NCI-H1417 (cell line): ENCODE measurements at places on chromosomes 2 and 18.

DNA sequence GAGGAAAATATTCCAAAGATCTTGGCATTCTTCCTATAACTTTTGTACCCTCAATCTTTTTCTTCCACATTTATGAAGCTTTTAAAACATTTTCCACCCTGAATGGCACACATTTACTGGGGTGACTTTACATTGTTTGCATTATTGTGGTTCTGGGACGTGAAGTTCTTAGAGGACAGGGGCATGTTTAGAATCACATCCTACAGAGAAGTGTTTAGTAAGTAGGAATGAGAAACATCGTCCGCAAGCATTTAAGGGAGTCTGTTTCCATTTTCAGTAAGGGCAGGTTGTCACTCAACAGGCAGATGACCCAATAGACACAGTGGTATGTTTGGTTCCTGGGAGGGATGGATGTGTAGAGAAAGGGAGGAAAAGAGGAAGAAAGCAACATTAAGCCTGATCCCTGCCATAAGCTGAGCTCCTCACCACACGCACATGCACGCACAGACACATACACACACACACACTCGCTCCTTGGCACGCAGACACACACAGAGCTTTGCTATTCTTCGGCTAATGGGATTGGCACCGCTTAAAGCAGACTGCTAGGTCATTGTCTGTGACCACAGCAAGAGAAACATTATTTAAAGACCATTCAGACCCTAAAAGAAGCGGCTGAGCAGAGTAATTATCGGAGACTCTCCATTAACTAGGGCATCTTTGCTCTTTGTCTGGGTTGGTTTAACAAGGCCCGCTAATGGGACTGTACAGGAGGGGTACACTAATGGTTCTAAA lies 14.2 kb upstream of the PLEKHM3 start:
- no peak for DNase-seq

- DNase-seq, result no peak
Observed at GRCh38 chr2:186572705-186573104, 17.2 kb upstream of the ITGAV start.

DNA sequence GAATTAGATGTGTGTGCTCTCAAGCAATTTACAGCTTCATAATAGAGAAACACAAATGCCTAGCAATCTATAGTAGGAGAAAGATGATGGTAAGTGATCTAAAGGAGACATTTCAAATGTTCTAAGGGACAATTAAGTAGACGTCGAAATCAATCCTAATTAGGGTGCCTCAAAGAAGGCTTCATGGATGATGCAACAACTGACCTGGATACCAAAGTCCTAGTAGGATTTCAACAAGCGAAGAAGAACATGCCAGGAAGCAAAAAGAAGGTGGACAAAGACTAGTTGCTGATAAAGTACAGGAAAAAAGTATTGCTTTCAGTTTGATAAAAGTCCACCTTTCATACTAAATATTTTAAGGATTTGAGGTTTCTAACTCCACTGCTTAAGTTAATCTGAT lies 12.5 kb downstream of the FIGN start:
- no peak for DNase-seq

DNA sequence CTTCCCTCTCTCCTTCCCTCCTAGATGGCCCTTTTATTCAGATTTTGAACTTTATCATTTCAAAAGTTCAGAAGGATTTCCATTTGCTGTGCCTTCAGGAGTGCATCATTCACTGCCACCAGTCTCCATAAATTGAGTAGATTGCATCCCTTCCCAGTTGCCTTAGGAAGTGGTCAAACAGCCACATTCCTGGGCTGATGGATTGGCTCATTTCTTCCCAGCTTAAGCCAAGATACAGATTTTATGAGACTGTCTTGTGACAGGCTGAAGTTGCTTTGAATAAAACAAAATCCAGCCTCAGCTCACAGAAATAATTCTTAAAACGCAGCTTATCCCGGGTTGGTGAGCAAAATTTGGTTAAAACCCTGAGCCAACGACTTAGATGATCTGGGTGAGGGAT lies 9.8 kb downstream of the NRP2 start:
- no peak for DNase-seq

GRCh38 chr2:12227941-12228608 lies 481.6 kb downstream of the LPIN1 start:
- DNase-seq, result no peak

DNA sequence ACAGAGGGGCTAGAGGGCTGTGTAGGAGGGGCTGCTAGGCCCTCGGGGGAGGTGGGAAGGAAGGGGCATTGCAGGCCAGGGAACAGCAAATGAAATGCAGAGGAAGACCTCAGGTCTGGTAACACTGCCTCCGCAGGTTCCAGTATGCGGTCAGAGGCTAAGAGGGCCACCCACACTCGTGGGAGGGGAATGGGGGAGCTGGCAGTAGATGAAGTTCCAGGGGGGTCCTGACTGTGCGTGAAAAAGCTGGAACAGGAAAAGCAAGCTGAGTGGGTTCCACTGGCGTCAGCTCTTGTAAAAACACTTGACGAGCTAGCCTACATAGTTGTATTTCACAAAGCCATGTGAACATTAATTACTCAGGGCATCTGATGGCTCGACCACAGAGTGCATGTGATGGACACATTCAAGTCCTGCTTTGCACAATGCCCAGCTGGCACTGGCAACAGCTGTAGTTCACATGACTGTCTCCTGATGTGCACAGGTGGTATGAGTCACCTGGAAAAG lies 29.0 kb upstream of the PTPN4 start:
- DNase-seq, result no peak

- DNase-seq, result no peak
Observed at GRCh38 chr2:207807516-207807915, 37.8 kb upstream of the FZD5 start.

- no peak for DNase-seq
Observed at GRCh38 chr18:13308369-13308768, 89.8 kb downstream of the LDLRAD4 start.

DNA sequence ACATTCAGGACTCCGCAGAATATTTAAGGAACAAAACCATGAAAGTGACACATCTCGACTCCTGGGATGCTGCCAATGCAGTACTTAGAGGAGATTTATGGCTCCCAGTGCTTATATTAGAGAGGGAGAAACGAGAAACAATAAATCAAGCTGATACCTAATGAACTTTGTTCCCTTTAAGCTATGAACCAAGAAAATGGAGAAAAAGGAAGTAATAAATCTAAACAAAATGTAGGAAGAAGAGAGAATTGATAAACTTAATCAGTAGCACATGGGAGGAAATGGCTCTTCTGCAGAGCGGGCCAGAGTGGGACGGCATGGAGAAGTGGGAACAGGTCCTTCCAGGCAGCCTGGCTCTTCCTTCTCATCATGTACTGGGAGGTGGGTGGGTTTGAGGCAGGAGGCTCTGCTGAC lies 42.7 kb downstream of the NPPC start:
- DNase-seq, result no peak
